ENCODE measurements at places on chromosomes 6 and 20. TPM values are rescaled to one million over a fixed set of nuclear protein-coding genes. Genes with fewer than 3 reads are reported as not detected.

Gene SNAI1
- 7.4 TPM for total RNA-seq

Gene CRIP3
- total RNA-seq: 7.3 TPM

Gene MYL9
- total RNA-seq: 560 TPM

Gene NUDT3
- total RNA-seq: 28.9 TPM

Gene CLVS2
- 4.2 TPM for total RNA-seq

Gene COL9A1
- 0.09 TPM for total RNA-seq

Gene AIF1
- 14.6 TPM for total RNA-seq

Gene TREML2
- 0.17 TPM for total RNA-seq

Gene ALDH8A1
- not detected for total RNA-seq

Gene POM121L2
- total RNA-seq: 0.62 TPM

Gene EXOC2
- total RNA-seq: 18.2 TPM

Gene CYP39A1
- 31.2 TPM for total RNA-seq

Gene PLAGL1
- total RNA-seq: 13.2 TPM

Gene TRAPPC3L
- total RNA-seq: not detected

Gene THBS2
- total RNA-seq: 3.3 TPM

Gene GLYATL3
- not detected for total RNA-seq

Gene PSMF1
- 282 TPM for total RNA-seq

Gene MAS1L
- total RNA-seq: not detected

Gene SIM1
- 0.85 TPM for total RNA-seq

Gene SLC17A4
- not detected for total RNA-seq

Gene SPTLC3
- 24.5 TPM for total RNA-seq

Gene SRSF12
- total RNA-seq: 5.7 TPM

Gene B3GALT4
- 21.4 TPM for total RNA-seq

Gene FGD2
- total RNA-seq: 17.9 TPM

Gene RAMACL
- 1.1 TPM for total RNA-seq

Gene OR2H2
- not detected for total RNA-seq

Gene LAMA4
- 9.6 TPM for total RNA-seq

Gene SEMG1
- total RNA-seq: 250 TPM

Gene ANGPT4
- total RNA-seq: 1.2 TPM

Gene RAB44
- total RNA-seq: 0.45 TPM

Gene LTB
- 0.97 TPM for total RNA-seq

Gene SLC16A10
- total RNA-seq: 11.5 TPM

Gene SYCP2L
- 0.46 TPM for total RNA-seq

Gene GRM4
- total RNA-seq: 4.4 TPM

Gene TNF
- not detected for total RNA-seq

Gene MYCT1
- 5.0 TPM for total RNA-seq

Gene PROKR2
- not detected for total RNA-seq

Gene AVP
- total RNA-seq: not detected

Gene NRN1
- 1.1 TPM for total RNA-seq

Gene SLC24A3
- total RNA-seq: 8.0 TPM

Gene GSTA1
- 329 TPM for total RNA-seq

Gene PTPRK
- 64.6 TPM for total RNA-seq

Gene PPIL6
- 6.0 TPM for total RNA-seq

Gene MATN4
- 0.34 TPM for total RNA-seq

Gene PNLDC1
- not detected for total RNA-seq
